Activated CD4-positive, alpha-beta T cell treated with anti-CD3 and anti-CD28 coated beads for 24 hours (primary cell): ENCODE measurements at places on chromosomes 1 and 21.
A peak's percentile ranks its signal among the peaks of the same experiment; 100 is the strongest.

GRCh38 chr1:192628396-192629057 lies 7.4 kb upstream of the RGS13 start:
- DNase-seq: no peak

- DNase-seq: peak; percentile 6
Measured at GRCh38 chr1:7207875-7208646, 422.8 kb downstream of the CAMTA1 start.

GRCh38 chr1:244603498-244603897 lies 49.4 kb upstream of the DESI2 start:
- no peak for DNase-seq

DNA sequence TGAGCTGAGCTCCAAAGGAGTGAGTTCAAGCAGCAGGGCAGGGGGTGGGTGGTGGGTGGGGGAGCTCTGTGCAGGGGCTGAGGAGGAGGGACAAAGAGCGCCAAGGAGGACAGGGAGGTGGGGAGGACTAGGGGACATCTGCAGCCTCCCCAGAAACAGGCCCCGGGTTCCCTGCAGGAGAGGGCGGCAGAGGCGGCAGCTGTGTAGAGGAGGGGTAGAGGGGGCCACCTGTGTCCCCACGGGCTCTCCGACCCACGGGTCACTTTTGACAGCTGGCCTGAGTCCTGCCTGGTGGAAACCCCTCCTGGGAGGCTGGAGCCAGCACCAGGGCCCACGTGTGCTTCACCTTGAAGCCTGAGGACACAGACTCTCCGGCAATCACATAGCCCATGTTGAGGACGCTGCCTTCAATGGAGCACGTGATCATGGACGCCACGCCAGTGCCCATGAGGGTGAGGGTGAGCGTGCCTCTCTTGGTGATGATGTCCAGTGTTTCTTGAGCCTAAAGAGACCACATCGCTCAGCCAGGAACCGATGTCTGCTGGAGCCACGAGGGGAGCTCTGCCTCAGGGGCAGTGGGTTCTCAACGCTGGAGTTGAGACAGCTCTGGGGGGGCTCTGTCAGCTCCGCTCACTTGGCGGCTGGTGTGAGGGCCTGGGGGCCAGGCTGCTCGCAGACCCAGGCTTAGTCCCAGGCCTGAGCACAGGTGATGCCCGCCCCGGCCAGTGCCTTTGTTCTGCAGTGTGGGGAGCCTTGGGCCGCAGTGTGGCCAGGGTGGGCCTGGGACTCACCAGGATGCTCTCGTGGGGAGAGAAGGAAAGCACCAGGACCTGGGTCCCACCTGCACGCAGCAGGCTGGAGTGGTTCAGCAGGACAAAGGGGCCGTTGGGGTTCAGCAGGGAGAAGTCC lies 6.6 kb upstream of the TMEM52 start:
- DNase-seq: no peak

GRCh38 chr1:226579781-226580323 lies 31.3 kb downstream of the STUM start:
- DNase-seq: no peak

GRCh38 chr1:213977486-213977842 lies 10.3 kb upstream of the PROX1 start:
- DNase-seq: no peak

DNA sequence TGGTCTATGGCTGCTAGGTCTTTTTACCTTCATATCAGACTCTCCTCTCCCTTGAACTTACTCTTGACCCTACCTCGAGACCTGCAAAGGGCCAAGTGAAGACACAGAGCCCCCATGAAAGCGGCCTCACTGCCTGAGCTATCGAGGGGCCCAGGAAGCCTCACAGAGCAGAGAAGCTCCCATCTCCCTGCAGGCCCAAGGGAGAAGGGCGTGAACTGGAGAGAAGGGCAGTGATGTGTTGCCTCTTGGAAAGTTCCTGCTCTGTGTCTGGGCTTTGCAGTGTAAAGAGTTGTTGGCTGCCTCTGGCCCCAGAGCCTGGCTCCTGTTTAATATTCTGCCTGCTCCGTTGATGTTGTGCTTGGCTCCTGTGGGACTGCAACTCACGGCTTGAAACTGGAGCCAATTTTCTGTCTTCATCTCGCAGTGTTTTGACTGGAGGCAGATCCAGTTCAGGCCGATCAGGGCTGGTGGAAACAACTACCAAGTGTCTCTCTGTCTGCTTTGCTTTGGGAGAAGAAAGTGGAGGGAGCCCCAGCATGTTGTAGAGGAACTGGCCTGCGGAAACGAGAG lies 4.3 kb downstream of the SERTAD4 start:
- no peak for DNase-seq

- no peak for DNase-seq
Measured at GRCh38 chr21:44449473-44450363, 5.6 kb upstream of the LRRC3 start.

DNA sequence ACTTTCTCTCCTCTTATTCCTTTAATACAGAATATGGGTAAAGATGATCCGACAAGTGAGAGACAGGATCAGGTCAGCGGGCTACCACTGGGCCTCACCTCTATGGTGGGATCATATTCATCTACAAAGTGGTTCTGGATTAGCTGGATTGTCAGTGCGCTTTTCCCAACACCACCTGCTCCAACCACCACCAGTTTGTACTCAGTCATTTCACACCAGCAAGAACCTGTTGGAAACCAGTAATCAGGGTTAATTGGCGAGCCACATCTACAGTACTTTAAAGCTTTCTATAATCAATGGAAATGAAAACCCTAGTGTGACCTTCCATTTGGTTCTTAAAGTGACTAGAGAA lies 643 bp downstream of the NRAS start:
- DNase-seq: no peak

DNA sequence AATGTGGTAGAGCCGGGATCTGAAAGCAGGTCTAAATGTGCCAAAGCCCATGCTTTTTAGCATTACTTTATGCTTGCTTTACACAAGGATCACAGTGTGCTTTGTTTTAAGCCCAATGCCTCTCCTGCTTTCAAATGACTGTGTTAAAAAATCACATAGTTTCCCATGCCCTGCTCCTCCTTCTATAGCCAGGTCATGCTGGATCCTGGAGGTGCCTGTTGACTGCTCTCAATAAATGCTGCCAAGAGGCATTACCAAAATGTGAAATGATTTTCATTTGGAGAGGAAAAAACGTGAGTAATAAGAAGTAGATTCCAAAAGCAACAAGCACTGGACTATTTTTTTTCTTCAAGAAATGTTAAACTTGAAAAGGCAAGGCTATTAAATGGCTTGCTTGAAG lies 420.7 kb upstream of the USP24 start:
- no peak for DNase-seq

DNA sequence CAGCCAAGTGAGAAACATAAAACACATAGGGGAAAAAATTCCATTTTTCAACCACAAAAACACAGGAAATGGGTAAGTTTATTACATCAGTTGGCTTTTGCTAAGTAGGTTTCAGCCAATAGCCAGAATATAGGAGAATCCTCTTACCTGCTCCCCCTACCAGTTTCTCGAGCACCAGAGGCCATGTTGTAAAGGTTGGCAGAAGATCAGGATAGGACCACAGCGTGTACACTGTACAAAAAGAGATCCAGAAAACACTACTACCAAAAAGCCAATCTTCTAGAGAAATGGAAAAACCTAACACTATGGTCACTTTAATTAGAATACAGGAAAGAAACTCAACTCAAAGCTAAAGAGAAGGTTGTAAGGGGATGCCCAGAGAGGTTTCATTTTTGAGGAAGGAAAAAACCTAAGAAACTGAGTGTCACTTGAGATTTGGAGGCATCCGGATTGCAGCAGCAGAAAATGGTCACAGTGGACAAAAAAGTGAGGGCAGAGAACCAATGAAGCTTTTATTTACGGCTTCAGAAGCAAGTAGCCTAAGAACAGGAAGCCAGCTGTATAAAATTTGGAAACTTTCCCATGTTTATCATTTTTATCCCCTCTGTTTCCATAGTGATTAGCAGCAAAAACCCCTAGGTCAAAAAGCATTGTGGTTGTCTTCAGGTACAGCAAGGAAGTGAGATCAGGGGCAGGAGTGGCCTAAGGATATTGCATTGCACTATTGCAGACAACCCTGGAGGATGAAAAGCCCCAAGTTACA lies 2.9 kb downstream of the EIF2D start:
- no peak for DNase-seq

- no peak for DNase-seq
Measured at GRCh38 chr1:222697203-222697602, 15.1 kb downstream of the AIDA start.

- no peak for DNase-seq
Measured at GRCh38 chr1:109112056-109112651, 1.8 kb upstream of the ELAPOR1 start.

DNA sequence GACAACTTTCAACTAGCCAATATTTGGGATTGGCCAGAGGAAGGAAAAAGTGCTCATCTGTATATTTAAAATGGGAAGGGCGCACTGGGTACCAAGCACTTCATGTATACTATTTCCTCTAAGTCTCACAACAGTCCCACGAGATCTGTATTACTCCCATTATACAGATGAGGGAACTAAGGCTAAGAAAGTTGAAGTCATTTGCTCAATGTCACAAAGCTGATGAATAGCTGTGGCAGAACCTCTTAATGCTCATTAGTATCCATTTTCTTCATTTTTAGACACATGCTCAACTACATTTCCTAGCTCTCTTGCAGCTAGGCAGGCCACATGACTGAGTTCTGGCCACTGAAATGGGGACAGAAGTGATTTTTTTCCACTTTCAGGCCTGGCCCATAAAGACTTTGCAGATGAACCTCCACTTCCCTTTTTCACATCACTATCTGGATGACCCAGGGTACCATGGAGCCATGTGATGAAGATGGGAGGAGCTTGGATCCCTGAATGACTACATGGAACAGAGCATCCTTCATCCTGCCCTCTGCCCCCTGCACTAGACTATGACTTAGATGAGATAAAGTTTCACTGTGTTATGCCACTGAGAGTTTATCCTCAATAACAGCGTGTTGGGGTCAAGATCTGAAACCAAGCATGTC lies 31.8 kb downstream of the ATF3 start:
- DNase-seq: no peak

DNA sequence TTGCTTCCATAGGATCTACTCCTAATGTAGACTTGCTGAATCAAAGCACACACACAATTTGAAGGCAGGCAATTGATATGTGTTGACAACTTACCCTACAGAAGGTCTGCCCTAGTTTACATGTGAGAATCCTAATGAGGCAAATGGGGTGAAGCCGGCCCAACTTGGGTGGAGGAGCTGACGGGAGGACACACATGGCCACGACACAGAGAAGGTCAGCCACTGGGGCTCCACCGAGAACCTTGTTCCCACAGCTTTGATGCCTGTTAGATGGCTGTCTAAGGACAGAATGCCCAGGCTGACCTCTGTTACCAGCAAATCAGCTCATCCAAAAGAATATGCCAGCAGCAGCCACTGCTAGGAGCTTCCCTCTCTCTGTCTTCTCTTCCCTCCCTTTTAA lies 1.5 kb upstream of the PLA2G2D start:
- no peak for DNase-seq

DNA sequence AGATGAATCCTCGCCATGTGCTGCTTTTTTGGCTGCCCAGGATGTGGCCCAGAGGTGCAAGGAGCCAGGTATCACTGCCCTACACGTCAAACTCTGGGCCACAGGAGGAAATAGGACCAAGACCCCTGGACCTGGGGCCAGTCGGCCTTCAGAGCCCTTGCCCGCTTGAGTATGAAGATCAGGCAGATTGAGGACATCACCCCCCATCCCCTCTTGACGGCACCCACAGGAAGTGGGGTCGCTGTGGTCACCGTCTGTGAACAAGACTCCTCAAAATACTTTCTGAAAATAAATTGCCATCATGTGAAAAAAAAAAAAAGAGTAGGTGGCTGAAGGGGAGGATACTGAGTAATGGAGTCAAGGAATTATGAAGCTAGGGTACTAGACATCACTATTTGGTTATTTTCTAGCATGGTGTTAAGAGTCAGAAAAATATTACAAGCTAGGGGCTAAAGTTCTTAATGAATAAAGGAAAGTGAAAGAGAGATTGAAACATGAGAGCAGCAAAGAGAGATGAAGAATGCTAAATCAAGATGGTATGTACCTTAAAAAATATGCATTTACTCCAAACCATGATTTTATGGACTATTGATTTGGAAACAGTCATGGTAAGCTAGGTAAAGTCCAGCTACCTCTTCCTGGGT lies 84.9 kb downstream of the CLEC20A start:
- DNase-seq: no peak

- DNase-seq: no peak
Measured at GRCh38 chr1:2528016-2528415, 1.6 kb upstream of the PANK4 start.

DNA sequence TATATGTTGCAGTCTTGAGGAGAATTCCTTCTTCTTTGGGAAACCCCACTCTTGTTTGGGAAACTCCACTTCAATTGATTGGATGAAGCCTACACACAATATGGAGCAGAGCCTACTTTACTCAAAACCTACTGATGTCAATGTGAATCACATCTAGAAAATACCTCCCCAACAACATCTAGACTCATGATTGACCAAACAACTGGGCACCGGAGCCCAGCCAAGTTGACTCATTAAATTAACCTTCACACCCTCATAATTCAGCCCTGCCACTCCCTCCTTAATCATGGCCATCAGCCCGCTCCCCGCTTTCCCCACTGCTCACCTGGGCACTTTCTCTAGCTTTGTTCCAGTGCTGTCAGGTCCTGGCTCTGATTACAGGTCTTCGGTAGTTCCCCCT lies 208.1 kb upstream of the MAP1LC3C start:
- no peak for DNase-seq

DNA sequence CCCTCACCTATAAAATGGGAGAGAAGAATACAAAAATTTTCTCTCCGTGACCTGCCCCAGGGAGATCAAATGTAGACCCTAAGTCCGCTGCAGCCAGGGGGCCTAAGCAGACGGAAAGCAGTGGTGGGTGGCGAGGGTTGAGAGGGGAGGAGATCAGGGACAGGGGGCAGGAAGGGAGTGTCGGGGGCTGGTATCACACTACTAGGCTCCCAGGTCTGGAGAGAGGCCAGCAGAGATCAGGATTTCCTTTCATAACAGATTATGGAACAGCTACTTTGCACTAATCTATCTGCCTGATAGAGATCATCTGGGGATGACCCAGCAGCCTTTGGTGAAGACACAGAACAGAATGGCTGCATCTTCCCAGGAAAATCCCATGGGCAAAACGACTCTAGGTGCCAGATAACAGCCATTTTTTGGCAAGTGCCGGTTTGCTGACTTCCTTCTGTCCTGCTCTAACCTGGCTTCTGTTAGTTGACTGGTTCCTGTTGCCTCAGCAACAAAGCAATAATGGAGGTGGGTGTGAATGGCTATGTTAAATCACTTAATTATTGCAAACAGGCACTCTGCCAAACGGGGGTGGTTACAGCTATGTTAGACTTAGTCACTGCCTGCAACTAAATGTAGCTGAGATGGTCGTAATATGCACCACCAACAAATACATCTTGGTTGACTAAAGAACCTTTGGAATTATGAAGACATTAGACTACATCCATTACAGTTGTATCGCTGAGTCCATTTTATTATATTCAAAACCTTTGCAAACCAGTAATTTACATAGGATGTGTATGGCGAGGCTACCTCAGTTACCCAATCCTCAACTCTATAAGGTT lies 30.0 kb upstream of the EPS8L3 start:
- no peak for DNase-seq
